CD4-positive, alpha-beta memory T cell (primary cell): ENCODE measurements at places on chromosomes 13 and 19.

GRCh38 chr19:50238043-50238442 lies 34.6 kb downstream of the MYH14 start:
- DNase-seq, result no peak

- no peak for DNase-seq
Measured at GRCh38 chr19:31583148-31583547, 233.9 kb upstream of the TSHZ3 start.

DNA sequence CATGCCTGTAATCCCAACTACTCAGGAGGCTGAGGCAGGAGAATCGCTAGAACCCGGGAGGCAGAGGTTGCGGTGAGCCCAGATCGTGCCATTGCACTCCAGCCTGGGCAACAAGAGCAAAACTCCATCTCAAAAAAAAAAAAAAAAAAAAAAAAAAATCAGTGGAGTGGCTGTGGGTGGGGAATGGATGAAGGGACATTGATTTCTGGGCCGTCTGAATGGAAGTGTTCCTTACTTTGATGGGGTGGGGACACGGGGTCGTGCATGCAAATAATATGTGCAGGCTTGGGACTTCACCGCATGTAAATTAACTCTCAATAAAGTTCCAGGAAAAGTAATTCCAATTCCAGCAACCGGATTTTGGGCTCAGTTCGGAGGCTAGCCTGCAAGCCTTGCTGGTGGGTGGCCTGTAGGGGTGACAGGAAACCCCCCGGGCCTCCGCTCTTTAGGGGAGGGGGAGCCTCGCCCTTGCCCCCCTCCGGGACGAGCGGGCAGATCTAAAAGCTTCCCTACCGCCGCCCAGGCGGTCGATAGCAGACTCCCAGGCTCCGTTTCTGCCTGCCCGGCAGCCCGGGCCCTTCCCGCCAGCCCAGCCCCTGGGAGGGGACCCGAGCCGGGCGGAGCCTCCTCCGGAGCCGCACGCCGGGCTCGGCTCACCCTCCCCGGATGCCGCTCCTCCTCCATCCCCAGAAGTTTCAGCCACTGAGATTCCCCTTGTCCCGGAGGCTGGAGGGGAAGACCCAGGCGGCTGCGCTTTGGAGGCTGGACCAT lies 48.0 kb upstream of the ADGRE5 start:
- no peak for DNase-seq

DNA sequence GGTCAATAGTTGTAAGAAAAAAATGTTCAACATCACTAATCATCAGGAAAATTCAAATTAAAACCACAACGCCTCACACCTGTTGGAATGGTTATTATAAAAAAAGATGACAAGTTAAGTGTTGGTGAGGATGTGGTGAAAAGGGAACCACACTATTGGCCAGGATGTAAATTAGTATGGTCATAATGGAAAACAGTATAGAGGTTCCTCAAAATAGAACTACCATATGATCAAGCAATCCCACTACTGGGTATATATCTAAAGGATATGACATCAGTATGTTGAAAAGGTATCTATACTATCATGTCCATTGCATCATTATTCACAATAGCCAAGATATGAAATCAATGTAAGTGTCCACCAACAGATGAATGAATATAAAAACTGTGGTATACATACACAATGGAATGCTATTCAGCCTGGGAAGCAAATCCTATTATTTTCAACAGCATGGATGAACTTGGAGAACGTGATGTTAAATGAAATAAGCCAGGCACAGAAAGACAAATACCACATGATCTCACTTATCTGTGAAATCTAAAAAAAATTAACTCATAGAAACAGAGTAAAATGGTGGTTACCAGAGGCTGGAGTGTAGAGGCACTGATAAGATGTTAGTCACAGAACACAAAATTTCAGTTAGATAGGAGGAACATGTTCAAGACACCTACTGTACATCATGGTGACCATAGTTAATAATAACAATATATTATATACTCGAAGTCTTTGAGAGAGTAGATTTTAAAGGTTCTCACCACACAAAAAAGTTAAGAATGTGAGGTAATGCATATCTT lies 56.6 kb downstream of the TBC1D4 start:
- no peak for DNase-seq

DNA sequence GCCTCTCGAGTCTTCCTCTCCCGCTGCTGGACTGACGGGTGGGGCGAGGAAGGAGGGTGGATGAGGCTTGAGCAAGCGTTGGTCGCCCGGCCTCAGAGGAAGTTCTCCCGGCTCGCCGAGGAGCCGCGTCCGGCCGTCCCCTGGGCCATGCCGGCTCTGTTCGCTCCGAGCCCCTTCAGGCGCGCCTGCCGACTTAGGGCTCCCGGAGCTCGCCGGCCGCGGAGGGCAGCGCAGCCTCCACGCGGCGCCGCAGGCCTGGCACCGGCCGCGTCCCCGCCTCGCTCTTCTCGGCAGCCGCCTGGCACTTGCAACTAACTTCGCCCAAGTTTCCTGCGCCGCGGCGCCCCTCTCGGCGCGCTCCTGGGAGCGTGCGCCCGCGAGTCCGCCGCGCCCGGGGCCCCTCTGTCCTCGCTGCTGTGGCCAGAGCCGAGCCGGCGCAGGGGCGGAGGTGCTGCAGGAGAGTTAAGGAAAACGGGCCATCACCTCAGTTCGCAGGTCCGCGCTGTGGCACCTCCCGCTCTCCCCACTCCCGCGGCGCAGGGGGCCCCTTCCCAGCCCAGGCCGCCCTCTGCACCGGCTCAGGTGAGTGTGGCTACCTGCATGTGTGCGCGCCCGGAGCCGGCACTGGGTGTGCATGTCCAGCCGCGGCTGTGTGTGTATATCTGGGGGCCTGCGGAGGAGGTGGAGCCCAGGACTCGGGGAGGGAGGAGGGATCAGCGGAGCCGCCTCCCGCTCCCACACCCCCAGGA lies 641 bp upstream of the SOX21 start:
- no peak for DNase-seq

- DNase-seq, result no peak
Measured at GRCh38 chr13:110766671-110767430, 53.4 kb downstream of the ING1 start.

- DNase-seq, result no peak
Measured at GRCh38 chr19:6891761-6892385, 4.5 kb downstream of the ADGRE1 start.

DNA sequence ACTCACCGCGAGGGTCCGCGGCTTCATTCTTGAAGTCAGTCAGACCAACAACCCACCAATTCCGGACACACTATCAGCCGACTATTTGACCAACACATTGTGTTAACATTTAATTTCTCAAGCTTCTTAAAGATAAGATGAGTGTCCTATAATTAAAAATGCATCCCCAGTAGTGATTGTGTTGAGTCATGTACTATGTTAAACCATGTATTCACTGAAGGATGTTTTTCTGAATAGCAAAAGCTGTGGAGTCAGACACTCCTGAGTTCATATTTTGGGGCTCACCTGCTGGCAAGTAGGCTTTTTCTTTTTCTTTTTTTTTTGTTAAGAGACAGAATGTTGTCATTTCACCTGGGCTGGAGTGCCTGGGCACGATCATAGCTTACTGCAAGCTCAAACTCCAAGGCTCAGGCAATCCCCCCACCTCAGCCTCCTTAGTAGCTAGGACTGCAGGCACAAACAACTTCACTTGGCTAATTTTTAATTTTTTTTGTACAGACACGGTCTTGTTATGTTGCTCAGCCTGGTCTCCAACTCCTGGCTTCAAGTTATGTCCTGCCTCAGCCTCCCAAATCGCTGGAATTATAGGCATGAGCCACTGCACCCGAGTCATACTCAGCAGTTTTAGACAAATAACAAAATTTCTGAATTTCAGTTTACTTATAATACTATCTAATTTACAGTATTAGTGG lies 606.9 kb downstream of the PCDH9 start:
- no peak for DNase-seq

GRCh38 chr13:54241719-54242118 lies 1213.1 kb downstream of the OLFM4 start:
- no peak for DNase-seq

GRCh38 chr19:39264306-39265290 lies 3.6 kb upstream of the IFNL2 start:
- DNase-seq, result no peak

DNA sequence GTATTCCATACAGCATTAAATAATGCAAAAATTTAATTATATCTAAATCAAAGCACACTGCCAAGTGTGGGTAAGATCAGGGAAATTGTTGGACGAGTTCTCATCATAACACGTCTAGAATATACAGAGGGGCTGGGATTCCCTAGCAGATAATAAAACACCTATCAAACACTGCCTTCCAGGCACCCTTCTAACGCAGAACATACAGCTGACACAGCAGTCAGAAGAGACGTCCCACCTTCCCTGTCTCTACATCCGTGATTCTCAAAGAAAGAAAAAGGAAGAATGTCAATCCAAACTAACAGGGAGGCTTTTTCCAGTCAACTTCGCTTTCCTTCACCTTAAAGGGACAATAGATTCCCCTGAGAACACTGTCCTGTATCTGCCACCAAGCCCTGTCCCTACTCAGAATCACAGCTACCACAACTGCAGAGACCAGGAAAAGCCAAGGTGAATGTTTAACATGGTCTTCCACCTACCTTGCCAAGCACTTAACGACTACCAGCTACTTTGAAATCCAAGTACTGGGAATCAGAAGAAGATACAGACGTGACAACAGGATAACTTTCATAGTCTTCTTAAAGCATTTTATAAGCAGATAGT lies 38.5 kb downstream of the TBC1D4 start:
- DNase-seq, result no peak

GRCh38 chr13:74979703-74980102 lies 502.3 kb downstream of the TBC1D4 start:
- DNase-seq, result no peak

DNA sequence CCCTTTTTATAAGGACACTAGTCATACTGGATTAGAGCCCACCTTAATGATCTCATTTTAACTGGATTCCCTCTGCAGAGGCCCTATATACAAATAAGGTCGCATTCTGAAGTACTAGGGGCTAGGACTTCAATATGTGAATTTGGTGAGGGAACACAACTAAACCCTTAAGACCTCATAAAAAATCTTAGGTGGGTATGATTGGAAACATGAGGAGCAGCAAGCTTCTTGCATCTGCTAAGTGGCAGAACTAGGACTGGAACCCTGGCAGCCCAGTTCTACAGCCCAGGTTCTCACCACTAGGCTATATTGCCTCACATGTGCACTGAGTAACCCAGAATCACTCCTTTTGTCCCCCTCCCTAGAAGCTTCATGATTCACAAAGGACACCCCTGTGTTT lies 17.1 kb upstream of the GRWD1 start:
- DNase-seq, result no peak

- no peak for DNase-seq
Measured at GRCh38 chr13:40615619-40616018, 50.8 kb downstream of the FOXO1 start.

DNA sequence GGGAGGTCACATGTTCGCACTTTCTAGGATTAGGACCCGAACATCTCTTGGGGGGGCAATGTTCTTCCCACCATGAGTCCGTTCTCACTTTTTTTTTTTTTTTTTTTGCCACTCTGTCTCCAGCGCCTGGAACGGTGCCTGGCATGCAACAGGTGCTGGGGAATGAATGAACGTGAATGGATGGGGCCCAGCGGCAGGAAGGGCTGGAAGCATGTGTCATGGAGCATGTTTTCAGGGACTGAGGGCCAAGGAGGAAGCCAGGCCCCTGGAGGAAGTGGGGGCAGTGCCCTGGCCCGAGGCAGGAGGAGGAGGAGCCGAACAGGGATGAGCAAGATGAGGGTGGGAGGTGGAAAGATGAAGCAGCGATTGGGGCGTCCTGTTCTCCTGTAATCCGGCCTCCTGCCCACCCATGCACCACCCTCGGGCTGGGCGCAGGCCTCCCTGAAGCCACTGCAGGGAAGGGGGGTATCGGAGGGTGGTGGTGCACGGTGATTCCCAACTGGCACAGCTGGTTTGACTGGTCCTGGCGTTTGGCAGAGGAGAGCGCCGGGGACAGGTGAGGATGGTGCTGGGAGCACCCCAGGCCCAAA lies 8.8 kb upstream of the SULT2B1 start:
- DNase-seq, result no peak

- DNase-seq, result no peak
Measured at GRCh38 chr13:50518781-50519201, 324.7 kb downstream of the DLEU7 start.

- no peak for DNase-seq
Measured at GRCh38 chr19:45306040-45306439, 16.6 kb downstream of the CKM start.

GRCh38 chr13:88627071-88627470 lies 955.9 kb downstream of the SLITRK5 start:
- no peak for DNase-seq

- DNase-seq, result no peak
Measured at GRCh38 chr19:18649371-18650020, 12.7 kb downstream of the KLHL26 start.

- DNase-seq, result no peak
Measured at GRCh38 chr19:49453757-49454240, 774 bp downstream of the ALDH16A1 start.

- no peak for DNase-seq
Measured at GRCh38 chr13:99566125-99567083, 65.1 kb downstream of the TM9SF2 start.

DNA sequence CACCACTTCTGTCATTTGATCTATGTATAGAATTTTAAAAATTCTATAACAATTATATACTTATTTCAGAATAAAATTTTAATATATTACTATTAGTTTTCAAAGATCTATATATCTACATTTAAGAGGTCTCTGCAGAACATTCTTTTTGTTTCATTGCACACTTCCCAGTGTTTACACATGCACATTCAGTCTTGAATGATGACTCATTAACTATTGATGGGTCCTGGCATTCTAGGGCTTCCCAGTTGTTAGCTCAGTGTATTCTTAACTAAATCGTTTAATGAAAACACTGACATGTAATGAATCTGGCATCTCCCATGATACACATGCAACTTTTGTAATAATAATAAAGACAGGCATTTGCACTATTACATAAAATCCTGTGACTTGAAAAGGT lies 324.6 kb downstream of the KLF12 start:
- no peak for DNase-seq

- no peak for DNase-seq
Measured at GRCh38 chr13:111304041-111304544, 16.3 kb upstream of the TEX29 start.
